A549 (cell line): ENCODE measurements at places on chromosomes 3 and 15. TPM values are rescaled to one million over a fixed set of nuclear protein-coding genes. Genes with fewer than 3 reads are reported as not detected.
A peak's percentile ranks its signal among the peaks of the same experiment; 100 is the strongest.

DNA sequence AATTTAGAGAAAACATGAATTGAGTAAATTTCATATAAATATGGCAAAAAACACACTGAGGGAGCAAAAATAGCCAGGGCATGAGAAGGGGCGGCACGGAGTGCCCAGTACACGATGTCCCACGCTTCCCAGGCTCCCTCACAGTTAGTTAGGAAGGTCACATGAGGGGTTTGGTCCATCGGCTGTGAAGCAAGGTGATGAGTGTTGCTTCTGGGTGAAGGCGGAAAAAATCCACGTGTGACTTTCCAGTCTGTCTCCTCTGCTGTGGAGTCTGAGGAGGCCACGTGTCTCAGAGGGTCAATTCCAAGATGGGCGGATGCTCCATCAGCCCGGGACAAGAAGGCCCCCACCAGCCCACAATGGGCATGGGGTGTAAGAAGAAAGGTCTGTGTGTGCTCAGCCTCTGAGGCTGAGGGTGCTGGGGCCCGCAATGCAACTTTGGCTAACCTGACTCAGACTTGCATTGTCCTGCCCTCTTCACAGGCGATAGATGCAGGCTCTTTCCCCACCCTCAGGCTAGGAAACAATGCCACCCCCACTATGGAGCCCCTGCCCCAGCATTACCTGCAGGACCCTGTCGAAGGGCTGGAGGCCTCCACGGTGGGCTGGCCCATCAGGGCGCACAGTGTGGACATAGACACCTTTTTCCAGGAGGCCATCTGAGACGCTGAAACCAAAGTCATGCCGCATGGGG lies 45.7 kb downstream of the GRIP2 start:
- no peak for DNase-seq

DNA sequence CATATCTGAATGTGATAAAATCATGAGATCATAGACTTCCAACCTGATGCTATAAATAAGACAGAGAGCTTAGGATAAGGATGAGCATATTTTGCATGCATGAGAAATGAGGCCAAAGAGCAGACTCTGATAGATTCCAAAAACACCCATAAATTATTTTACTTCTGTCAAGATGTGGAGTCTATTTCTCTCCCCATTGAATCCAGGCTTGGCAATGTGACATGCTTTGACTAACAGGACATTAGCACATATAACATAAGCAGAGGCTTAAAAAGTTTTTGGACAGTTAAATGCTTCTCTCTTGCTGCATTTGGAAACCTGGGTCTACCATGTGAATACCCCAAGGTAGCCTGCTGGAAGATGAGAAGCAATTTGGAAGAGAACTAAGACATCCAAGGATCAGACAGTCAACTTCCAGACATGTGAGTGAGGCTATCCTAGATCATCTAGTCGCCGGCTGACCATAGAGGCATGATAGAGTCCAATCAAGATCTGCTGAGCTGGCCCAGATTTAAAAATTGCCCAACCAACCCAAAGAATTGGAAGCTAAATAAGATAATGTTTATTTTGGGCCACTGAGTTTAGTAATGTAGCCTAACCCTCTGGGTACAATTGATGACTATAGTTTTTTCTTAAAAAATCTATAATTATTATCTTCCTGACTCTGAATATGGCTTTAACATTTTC lies 30.3 kb downstream of the MYLK start:
- no peak for DNase-seq

DNA sequence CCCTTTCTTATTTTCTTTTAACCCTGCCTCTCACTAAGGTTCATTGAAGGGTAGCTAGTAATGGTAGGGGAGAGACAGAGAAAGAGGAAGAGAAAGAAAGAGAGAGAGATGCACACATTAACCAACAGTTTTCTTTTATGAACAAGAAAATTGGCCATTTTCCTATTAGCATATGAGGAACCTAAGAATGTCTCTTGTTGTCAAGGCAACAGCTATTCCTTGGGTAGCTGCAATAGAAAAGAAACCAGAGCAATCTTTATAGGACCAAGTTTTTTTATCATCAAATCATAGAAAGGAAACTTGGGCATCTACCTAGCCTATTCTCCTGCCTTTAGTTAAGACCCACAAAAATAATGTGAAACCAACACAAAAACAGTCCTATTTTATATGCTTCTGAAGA lies 15.0 kb upstream of the CCDC39 start:
- DNase-seq: no peak

GRCh38 chr3:188972310-188972709 lies 199.5 kb upstream of the TPRG1 start:
- DNase-seq: no peak

DNA sequence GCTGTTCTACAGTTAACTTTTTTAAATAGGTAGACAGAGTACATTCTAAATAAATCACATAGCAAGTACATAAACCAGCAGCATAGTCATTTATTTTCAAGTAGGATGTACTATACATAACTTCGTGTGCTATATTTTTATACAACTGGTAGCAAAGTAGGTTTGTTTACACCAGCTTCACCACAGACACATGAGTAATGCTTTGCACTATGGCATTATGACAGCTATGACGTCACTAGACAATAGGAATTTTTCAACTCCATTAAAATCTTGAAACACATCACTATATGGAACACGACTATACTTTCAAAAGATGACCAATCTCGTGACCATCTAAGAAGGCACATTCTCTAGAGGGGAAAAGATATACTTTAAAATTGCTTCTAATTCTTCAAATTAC lies 3.5 kb downstream of the TEX55 start:
- DNase-seq: peak; percentile 75

SAMMSON gene
- polyA plus RNA-seq: not detected in 3 replicates

SPATA12 gene
- 0.18 to 0.24 TPM (median 0.18 TPM) in 3 replicates for polyA plus RNA-seq
